ENCODE measurements at places on chromosomes 3 and 15. TPM values are rescaled to one million over a fixed set of nuclear protein-coding genes. Genes with fewer than 3 reads are reported as not detected.

MOBP gene
- total RNA-seq: not detected

PLSCR2 gene
- total RNA-seq: not detected

- no peaks in the 10 kb centered on the region for H3K27me3 ChIP-seq
- H3K4me1 ChIP-seq: no peaks in the 10 kb centered on the region
- DNase-seq: no peak
- no peak overlapping the region for H3K27ac ChIP-seq
These were observed 162.4 kb downstream of the ADAMTSL3 start for GRCh38 chr15:83816124-83816883.

GASK1A gene
- not detected for total RNA-seq

DNA sequence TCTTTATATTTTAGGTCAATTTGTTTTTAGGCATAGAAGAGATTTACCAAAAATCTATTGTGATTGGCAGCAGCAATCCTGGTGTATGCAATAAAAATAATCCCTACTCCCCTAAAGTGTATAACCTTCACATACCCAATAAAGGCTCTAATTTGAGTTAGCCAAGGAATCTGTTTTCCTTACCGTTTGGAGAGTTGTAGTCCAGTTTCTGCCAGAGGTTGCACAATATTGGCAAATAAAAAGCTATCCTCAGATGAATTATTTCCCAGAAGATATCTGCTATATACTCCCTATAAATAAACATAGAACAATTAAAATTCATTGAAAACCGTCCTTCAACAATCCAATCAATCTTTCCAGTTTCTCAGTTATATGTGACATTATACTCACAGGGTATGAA lies 31.1 kb downstream of the ACKR4 start:
- H3K27ac ChIP-seq: no peak overlapping the region
- H3K27me3 ChIP-seq: no peaks in the 10 kb centered on the region
- H3K4me3 ChIP-seq: no peak overlapping the region
- no peak for DNase-seq

LMOD3 gene
- not detected for total RNA-seq

- no peaks in the 10 kb centered on the region for H3K36me3 ChIP-seq
- H3K4me1 ChIP-seq: peaks cover 16% of the 10 kb centered on the region
- DNase-seq: no peak
- no peak overlapping the region for H3K27ac ChIP-seq
- H3K27me3 ChIP-seq: peaks cover 11% of the 10 kb centered on the region
These were observed 90.6 kb downstream of the LIPC start for GRCh38 chr15:58522391-58522790.

FAM81A gene
- 0.50 TPM for total RNA-seq

GRCh38 chr15:55991802-55992768 lies 1.3 kb downstream of the NEDD4 start:
- H3K4me1 ChIP-seq: peaks cover 19% of the 10 kb centered on the region
- DNase-seq: no peak
- H3K27ac ChIP-seq: no peak overlapping the region
- peak overlapping the region; percentile 83 for H3K4me3 ChIP-seq
- peaks cover 8% of the 10 kb centered on the region for H3K36me3 ChIP-seq
- peaks cover 15% of the 10 kb centered on the region for H3K27me3 ChIP-seq

DNA sequence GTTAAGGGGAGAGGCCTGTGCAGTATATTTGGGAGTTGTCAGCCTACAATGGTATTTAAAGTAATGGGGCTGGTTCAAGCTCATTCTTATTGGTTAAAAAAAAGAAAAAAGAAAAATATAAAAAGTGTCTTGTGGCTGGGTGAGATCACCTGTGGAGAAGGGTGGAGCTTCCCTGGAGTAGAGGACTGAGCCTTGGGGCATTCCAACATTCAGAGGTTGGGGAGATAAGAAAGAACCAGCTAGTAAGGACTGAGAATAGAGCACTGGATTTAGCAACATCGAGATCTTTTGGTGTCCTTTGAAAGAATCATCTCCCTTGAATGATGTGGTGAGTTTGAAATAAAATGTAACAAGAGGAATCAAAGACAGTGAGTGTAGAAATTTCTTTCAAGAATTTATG lies 5.2 kb downstream of the SLC49A4 start:
- H3K27me3 ChIP-seq: no peaks in the 10 kb centered on the region
- peaks cover 27% of the 10 kb centered on the region for H3K4me1 ChIP-seq
- DNase-seq: no peak
- H3K36me3 ChIP-seq: peaks cover 14% of the 10 kb centered on the region

DNA sequence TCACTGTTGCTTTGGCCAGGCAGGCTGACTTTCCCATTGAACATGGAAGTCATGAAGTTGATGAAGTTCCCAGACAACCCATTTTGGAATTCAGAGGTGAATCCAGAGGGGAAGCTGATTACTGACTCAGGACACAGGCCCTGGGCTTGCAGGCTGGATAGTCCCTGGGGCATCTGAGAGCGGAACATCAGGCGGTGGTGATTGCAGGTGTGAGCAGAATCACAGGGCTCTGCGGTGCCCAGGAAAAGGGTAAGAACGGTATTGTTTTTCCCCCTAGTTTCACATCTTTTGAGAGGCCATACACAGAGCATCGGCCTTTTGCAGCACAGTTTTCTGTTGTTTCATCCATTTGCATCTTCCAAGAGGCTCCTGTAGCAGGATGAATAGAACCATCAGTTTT lies 104.7 kb downstream of the CHSY1 start:
- H3K4me3 ChIP-seq: no peak overlapping the region
- DNase-seq: no peak
- H3K4me1 ChIP-seq: peaks cover 48% of the 10 kb centered on the region

DNA sequence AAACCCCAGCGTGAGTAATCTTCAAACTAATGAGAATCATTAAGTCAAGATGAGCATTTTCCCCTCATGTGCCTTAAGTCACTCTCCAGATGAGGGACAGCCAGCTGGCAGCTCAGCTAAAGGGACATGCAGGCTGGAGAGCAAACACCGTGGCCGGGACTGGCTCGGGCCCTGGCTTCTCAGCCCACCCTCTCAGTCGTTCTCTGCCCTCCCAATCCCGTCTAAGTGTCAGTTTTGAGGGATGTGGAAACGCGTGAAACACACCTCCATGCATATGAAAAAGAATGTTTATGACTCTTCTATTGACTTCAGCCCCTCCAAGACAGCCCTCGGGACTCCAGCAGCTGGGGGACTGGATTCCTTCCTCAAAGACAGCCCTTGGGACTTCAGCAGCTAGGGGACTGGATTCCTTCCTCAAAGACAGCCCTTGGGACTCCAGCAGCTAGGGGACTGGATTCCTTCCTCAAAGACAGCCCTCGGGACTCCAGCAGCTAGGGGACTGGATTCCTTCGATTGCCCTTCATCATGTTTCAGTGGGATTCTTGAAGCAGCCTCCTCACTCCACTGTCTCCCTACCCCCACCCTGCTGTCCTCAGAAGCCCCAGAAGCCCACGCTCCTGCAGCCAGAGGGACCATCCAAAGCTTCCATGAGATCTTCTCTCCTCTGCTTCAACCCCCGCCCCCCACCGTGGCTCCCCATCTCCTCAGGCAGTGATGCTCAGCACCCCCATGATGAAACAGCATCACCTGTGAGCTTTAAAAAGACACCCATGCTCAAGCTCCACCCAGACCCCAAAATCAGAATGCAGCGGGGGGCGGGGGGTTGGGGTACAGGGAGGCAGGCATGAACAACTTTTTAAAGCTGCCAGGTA lies 228.9 kb downstream of the XXYLT1 start:
- DNase-seq: no peak
- no peak overlapping the region for H3K4me3 ChIP-seq
- H3K4me1 ChIP-seq: no peaks in the 10 kb centered on the region
- H3K27me3 ChIP-seq: peaks cover 13% of the 10 kb centered on the region

DNA sequence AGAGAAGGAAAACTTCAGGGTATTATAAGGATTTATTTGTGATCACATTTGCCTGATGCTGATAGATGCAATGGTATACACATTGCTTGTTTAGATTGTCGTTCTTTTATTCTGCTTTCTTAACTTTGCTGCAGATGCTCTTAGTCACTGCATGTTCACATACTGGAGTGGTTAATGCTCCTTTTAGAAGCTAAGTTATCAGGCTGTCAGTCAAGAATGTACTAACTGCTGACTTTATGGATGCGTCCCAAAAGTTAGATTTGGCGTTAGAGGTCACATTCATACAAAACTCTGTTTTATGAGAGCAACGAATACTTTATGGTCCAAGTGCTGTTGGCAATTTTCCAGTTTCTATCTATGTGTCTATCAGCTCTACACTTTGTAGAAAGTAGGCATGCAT lies 160.7 kb downstream of the BBX start:
- H3K27me3 ChIP-seq: no peaks in the 10 kb centered on the region
- H3K27ac ChIP-seq: no peak overlapping the region
- peaks cover 24% of the 10 kb centered on the region for H3K4me1 ChIP-seq
- DNase-seq: no peak
- no peak overlapping the region for H3K4me3 ChIP-seq

GPR149 gene
- not detected for total RNA-seq

GRCh38 chr15:89057506-89058133 lies 30.6 kb upstream of the ABHD2 start:
- H3K4me3 ChIP-seq: no peak overlapping the region
- peak; percentile 84 for DNase-seq
- H3K27me3 ChIP-seq: peaks cover 3% of the 10 kb centered on the region
- H3K27ac ChIP-seq: no peak overlapping the region
- no peaks in the 10 kb centered on the region for H3K36me3 ChIP-seq
- peaks cover 8% of the 10 kb centered on the region for H3K4me1 ChIP-seq

- no peak for DNase-seq
- H3K27me3 ChIP-seq: peaks cover 6% of the 10 kb centered on the region
- H3K36me3 ChIP-seq: no peaks in the 10 kb centered on the region
- no peaks in the 10 kb centered on the region for H3K4me1 ChIP-seq
- H3K27ac ChIP-seq: no peak overlapping the region
- H3K4me3 ChIP-seq: no peak overlapping the region
These were observed 102.4 kb downstream of the FMN1 start for GRCh38 chr15:33091983-33092693.

GAP43 gene
- not detected for total RNA-seq

GRCh38 chr3:131216801-131217200 lies 164.8 kb upstream of the NUDT16 start:
- H3K4me1 ChIP-seq: no peaks in the 10 kb centered on the region
- H3K27me3 ChIP-seq: no peaks in the 10 kb centered on the region
- no peaks in the 10 kb centered on the region for H3K36me3 ChIP-seq

DNA sequence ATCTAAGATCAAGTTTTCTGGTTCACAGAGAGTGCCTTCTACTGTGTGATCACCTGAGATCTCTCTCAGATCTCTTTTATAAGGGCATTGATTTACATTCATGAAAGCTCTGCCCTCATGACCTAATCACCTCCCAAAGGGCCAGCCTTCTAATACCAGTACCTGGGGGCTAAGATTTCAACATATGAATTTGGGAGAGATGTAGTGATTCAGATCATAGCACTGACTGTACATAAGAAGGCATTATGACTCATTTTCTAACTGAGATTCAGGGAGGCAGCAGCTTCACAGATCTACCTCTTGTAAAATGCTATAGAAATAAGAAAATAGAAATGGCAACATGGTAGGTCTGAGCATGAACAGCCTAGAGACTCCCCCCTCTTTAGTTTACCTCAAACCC lies 39.6 kb downstream of the VGLL3 start:
- no peaks in the 10 kb centered on the region for H3K4me1 ChIP-seq
- no peak overlapping the region for H3K4me3 ChIP-seq
- H3K27ac ChIP-seq: no peak overlapping the region
- no peaks in the 10 kb centered on the region for H3K36me3 ChIP-seq

AADACL2 gene
- not detected for total RNA-seq

DNA sequence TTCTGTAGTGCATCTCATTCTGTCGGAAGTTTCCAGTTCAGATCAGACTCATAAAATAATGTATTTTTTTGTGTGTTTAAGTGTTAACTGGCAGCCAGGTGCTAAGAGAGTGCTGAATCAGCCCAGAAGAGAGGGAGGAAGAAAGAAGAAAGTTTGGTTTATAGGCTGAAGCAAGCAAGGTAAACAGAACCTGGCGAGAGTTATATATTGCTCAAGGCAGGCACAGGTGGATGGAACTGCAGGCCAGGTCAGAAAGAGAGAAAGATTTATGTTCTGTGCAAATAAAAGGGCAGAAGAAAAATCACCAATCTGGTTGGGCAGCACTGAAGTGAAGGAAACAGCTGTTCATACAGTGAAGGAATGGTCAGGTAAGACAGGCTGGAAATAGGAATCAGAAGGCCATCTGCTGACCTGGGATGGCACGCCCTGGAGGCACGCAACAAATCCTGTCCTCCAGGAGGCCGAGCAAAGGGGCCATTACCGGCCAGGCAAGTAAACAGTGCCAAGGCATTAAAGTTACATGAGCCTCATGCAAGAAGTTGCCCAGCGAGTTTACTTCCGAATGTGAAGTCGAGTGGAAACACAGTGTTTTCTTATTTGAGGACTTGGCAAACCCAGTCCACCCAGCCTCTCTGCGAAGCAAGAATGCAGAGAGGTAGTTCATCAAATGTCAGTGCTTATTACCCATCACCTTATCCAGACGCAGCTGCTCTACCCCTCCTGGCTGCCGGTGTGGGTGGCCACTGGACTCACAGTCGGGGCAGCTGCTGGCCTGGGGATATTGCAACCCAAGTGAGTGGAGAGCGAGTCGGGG lies 309.8 kb downstream of the VPS13C start:
- H3K27ac ChIP-seq: no peak overlapping the region
- H3K4me3 ChIP-seq: no peak overlapping the region
- H3K27me3 ChIP-seq: peaks cover 2% of the 10 kb centered on the region
- DNase-seq: no peak
- no peaks in the 10 kb centered on the region for H3K4me1 ChIP-seq

- H3K27ac ChIP-seq: peak overlapping the region; percentile 67
- H3K36me3 ChIP-seq: peaks cover 33% of the 10 kb centered on the region
- DNase-seq: peak; percentile 46
- peaks cover 64% of the 10 kb centered on the region for H3K4me1 ChIP-seq
These were observed 233.0 kb upstream of the SATB1 start for GRCh38 chr3:18657858-18658820.

GRCh38 chr3:177807150-177807875 lies 610.0 kb upstream of the TBL1XR1 start:
- no peak for DNase-seq
- H3K27me3 ChIP-seq: no peaks in the 10 kb centered on the region
- H3K27ac ChIP-seq: no peak overlapping the region

DNA sequence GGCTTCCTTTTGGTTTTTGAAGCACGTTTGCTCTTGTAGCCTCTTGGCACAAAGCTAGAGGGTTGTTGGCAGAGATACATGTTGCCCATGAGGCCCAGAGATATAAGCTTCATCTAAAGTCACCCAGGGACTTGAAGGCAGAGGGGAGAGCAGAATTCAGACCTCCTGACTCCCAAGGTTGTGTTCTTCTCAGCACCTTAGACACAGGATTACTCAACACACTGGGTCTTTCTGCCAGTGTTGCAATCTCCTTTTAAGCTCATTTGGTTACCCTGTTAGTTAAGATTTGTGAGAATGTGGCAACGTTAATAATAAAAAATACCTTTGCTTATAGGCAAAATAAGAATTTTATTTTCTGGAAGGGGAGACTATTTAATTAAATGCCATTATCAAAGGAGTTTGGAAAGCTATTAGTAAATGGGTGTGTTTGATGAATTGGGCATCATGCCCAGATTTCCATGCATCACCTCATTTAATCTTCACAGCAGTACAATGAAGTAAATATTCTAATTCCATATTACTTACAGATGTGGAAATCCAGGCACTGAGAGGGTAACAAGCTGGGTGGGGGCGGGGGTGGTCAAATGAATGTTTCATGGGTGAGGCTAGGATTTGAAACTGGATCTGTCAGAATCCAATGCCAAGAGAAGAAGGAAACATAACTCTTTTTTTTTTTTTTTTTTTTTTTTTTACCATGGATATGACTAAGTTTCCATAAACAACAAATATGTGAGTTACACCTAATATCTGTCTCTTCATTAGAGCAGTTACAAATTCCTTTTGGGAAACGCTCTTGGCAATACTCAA lies 183.3 kb downstream of the NR1D2 start:
- no peaks in the 10 kb centered on the region for H3K36me3 ChIP-seq
- H3K4me1 ChIP-seq: no peaks in the 10 kb centered on the region
- no peak for DNase-seq
